ENCODE measurements at places on chromosomes 7 and 10. TPM values are rescaled to one million over a fixed set of nuclear protein-coding genes. Genes with fewer than 3 reads are reported as not detected.

DNA sequence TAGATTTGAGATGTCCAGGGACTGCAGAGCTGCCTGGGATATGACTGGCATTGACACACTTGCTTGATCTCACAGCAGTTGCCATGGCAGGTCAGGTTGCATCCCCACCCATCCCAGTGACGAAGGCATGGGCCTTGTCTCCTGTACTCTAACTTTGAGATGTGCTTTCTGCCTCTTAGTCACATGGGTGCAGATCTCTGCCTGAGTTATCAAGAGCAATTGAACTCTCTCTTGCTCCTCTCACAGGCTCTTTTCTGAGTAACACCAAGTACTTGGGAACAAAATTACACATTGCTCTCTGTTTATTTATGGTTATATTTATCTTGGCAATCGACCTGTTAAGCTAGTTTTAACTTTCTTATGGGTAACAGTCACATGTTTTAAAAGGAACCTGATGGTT is 237.3 kb downstream of the NSUN6 start:
- DNase-seq = no peak

DNA sequence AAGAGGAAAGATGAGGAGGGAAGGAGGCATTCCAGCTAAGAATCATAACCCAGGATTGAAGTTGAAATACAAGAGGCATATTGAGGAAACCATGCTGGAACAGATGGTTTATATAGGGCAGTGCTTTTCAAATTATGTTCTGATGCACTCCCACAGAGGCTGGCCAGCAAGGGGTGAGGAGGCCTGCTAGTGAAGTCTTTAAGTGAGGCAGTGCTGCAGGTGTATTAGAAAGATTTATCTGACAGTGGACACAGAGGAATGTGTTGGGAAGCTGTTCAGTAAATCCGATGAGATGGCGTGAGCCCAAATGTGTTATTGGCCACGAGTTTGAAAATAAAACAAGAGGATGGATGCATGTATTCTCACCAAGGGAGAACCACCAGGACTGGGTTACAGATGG is 28.6 kb downstream of the REEP3 start:
- no peak for DNase-seq

The OR2A1 gene
- polyA plus RNA-seq = not detected

DNA sequence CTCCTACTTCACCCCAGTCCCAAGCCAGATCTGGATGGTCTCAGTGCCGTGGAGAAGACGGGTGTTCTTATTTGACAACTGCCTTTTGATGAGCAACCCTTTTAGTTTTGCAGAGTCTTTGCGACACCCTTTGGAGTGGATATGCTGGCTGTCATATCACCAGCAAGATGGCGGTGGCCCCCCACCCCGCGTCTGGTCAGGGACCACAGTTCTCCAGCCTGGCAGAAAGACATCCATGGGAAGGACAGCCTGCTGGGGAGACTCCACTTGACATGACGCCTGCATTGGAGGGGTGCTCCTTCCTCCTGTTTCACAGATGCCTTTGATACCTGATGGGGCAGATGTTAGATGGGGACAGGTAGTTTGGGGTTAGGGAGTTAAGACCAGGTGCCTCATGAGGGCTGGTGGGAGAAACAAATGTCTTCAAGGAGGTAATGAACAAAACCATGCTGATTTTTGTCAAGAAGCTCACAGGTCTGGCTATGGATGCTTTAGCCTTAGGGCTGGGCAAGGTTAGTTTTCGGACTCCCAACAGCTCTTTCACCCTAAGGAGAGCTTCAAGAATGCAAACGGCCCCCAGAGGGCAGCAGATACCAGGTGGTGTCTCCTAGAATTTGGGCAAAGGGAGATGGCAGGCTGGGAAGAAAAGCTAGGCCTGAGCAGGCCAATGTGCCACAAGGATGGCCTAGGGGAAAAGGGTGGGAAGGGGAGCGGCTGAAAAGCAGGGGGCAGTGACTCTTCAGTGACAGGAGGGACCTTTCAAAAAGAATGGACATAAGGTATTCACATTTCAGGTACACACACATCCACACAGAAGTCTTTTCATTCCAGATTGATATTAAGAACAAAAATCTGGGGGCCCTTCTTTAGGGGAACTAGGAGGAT is 95.2 kb downstream of the CLEC2L start:
- peak; percentile 26 for DNase-seq

DNA sequence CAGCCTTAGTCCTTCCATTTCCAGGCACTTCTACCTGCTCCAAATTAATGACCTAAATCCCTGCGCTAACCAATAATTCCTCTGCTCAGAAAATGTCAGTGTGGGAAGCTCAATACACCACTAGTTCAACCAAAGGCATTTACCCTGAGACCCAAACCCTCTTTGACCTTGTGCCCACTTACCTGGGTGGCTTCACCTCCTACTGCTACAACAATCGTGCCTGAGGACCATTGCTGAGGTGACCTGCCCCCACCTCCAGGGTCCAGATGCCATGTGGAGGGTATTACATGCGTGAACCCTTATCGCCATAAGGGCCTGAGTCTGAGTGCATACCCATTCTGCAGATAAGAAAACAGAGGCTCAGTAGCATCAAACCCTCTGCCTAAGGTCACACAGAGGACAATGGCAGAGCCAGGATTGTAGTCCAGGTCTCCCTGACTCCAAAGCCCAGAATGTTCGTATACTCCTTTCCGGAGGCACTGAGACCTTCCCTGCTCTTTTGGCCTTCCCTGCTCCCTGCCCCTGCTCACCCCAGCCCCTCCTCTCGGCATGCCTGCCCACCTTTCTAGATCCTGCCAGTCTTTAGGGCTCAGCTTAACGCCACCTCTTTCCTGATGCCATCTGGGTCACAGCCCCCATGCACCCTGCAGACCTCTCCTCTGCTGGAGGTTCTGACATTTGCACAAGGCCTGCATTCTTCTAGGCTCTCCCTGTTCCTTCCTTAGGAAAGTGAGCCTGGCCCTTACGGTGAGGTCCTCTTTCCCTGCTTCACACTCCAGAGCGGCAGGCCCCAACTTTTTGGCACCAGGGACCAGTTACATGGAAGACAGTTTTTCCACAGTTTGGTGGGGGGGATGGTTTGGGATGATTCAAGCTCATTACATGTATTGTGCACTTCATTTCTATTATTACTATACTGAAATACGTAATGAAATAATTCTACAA is 94.9 kb downstream of the CHST15 start:
- DNase-seq = no peak

The MRLN gene
- polyA plus RNA-seq = not detected

- no peak for DNase-seq
These were observed 108.6 kb downstream of the NRF1 start for GRCh38 chr7:129719980-129720732.

- no peak for DNase-seq
These were observed 40.4 kb downstream of the PDIA4 start for GRCh38 chr7:148987751-148988512.

DNA sequence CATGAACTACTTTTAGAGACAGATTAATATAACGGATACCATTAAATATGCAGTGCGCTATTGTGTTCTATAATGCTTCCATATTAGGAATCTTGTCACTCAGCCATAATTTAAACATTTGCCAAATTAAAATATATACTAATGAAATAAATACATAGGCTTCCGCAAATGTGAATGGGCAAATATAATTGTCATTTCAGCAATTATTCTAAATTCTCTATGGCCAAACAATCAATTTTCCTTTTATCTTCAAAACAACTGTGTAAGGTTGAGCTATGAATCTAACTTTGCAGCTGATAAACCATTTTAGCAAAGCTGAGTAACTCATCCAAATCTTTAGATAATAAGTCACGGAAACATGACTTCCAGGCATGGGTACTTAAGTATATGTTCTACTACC is 20.7 kb upstream of the TSPAN13 start:
- DNase-seq = no peak
